ENCODE measurements at places on chromosomes 4 and X.

DNA sequence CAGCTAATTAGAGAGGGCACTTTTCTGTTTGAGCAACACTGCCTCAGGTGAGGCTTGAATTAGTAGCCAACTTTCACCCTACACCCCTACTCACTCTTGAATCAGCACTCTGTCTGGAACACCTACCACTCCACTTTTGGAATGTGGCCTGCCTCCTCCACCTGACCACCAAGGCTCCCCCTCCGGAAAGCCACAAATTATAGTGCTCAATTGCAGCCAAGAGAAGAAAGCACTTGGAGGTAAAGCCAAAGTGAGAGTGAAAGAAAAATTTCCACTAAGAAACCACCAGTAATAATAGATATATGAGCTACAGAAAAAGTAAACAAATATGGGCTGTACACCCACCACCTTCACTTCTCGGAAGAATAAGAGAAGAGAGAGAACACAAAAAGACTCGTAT lies 41.1 kb downstream of the PPP3CA start:
- DNase-seq: no peak

GRCh38 chrX:87572901-87573300 lies 55.3 kb downstream of the KLHL4 start:
- no peak for DNase-seq

GRCh38 chr4:183906739-183907651 lies 1.9 kb downstream of the STOX2 start:
- no peak for DNase-seq

DNA sequence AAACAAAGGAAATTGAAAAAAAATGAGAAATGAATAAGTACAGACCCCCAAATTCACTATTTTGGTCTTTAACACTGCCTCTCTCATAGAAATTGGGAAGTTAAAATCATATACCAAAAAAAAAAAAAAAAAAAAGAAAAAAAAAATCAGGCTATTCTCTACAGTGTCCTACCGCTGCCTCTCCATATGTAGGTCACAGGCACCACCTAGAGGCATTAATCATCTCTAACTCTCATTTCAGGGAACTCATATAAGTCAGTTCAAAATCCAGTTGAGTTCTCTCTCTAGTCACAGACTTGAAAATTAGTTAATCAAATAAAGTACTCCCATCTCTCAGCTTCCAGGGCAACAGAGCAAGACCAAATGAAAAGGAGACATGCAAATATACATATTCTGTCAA lies 47.9 kb downstream of the COX18 start:
- peak; percentile 42 for DNase-seq

GRCh38 chrX:78747489-78747888 lies at the start of gene LPAR4:
LPAR4 (plus strand) TSS chrX:78747720; CDS start chrX:78754870, 7,150 bp downstream.
- no peak for DNase-seq

GRCh38 chr4:163949976-163950601 lies 455.6 kb downstream of the TMA16 start:
- no peak for DNase-seq

GRCh38 chr4:112214390-112215264 lies 17.0 kb upstream of the AP1AR start:
- DNase-seq: peak; percentile 29

GRCh38 chrX:131762802-131763234 lies 218.9 kb downstream of the OR13H1 start:
- DNase-seq: peak; percentile 8

DNA sequence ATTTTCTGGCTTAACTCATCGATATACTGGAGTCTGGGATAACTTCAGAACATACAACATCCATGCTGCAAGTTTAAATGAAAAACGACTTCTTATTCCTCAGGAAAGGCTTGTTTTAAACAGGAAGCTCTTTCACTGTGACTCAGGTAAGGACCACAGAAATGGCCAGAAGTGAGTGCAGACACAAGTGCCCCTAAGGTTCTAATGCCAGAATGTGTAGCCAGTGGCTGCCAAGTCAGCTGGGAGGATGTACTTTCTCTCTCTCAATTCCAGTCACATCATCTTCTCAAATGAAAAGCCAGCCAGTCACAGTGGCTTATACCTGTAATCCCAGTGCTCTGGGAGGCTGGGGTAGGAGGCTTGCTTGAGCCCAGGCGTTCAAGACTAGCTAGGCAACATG lies 144.6 kb downstream of the SH3KBP1 start:
- no peak for DNase-seq

GRCh38 chrX:99398545-99398944 lies 1011.5 kb downstream of the PCDH19 start:
- DNase-seq: no peak

DNA sequence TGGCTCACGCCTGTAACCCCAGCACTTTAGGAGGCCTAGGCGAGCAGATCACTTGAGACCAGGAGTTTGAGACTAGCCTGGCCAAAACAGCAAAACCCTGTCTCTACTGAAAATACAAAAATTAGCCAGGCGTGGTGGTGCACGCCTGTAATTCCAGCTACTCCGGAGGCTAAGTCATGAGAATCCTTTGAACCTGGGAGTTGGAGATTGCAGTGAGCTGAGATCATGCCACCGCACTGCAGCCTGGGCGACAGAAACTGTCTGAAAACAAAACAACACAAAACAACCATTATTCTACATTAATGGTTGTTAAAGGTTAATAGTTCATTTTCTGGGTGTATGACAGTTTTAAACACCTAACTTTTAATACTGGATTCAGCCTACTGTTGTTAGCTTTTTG lies 1.6 kb upstream of the SMARCA5 start:
- DNase-seq: no peak

DNA sequence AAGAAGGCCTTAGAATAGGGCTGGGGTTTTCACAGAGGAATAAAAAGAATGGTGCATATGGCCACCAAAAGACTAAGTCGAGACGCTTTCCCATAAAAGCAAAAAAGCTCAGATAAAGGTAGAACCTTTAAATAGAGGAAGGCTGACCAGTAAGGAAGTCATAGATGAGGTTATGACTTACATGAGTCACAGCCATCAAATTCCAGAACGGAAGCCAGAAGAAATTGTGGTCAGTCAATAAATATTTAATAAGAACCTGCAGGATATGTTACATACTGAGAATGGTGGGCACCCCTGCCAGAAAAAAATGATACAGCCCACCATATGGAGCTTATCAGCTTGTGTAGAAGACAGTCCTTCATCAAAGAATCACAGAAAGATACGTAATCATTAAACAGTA lies 120.1 kb downstream of the MANBA start:
- peak; percentile 50 for DNase-seq

DNA sequence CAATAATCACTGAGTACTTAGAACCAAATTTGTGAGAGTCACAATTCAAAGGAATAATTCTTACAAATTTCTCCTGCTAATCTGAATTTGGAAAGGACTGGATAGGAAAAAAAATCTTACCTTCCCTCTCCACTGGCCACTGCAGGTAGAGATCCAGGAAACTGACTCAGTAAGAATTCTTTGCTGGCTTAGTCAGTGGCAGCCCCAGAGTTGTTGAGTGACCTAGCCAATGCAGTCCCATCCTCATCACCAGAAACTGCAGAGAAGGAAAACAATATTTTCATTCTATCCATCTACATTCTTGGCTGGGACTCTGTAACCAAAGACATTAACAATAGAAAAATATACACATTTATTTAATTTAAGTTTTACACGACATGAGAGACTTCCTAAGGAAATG lies 572.0 kb downstream of the ADGRL3 start:
- DNase-seq: no peak

Data from RCC 7860 (cell line).